ENCODE measurements at places on chromosomes 7 and 10.

DNA sequence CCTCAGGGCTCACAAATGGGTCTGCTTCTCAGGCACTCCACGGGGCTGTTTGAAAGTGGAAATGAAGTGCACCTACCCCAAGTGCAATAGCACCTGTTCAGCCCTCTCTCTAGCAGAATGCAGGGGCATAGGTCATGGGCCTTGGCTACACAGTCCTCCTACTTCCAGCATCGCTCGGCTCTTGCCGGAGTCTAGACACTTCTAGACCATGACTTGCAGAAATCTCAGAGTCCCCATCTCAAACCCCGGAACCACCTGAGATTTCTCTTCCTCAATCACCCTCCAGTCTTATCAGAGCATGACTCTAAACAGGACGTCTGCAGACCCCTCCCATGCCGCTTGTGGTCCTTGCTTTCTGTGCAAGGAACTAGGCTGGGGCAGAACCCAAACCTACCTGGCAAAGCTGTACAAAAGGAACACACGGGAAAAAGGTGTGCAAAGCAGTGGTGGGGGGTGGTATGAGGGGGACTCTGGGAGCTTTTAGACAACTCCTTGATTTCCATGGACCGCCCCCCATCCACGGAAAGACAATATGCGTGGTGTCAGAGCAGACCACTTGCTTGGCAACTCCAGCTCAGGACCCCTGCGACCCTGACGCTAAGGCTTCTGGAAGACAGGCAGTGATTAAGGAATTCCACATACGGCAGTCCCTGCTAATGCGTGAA, 13.8 kb downstream of the TMEM273 start:
- no peak for DNase-seq

- no peak for DNase-seq
Observed at GRCh38 chr10:113496111-113497109, 56.4 kb upstream of the HABP2 start.

DNA sequence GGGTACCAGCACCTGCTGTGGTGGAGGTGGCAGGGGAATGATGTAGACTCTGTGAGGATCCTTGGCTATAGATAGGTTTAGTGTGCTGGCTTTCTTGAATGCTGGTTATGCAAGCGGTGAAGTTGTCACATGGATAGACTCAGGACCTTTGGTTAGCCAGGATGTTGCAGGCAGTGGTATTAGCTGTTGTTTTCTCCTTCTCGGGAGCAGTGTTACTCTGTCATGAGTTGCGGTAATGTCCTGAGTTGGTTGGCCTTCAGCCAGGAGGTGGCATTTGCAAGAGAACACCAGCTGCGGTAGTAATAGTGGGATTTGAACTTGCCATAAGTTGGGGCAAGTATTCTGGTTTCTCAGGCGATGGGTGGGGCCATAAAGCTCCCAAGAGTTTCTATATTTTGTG, 10.8 kb downstream of the AGK start:
- DNase-seq = no peak

DNA sequence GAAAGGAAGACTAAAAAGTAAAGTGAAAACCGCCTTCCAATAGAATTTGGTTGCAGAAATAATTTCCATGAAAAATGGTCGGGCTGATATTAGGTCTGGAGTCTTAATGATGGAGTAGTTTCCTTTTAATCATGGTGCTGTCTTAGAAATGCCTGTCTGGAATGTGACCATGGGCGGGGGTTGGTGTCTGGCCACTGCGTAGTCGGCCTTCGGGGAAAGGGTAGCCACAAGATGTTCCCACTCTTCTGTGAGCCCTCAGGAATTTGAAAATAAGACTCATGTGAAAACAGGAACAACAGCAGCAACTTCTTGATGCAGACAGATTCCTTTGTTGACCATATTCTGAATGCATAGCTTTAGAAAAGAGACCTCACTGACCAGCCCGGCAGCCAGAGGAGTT, 176.8 kb downstream of the KIAA1217 start:
- DNase-seq = no peak

DNA sequence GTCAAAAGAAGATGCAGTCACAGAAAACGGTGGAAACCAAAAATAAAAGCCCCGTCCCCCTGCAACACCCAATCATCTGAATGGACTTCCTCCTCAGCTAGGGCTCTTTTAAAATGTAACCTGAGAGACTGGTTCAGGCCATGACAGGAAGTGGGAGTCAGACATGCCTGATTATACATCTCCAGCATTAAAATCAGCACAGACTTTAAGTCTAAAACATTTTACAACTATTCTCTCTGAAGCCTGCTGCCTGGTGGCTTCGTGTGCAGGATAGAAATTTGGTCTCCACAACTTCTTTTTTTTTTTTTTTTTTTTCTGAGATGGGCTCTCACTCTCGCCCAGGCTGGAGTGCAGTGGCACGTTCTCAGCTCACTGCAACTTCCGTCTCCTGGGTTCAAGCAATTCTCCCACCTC, 30.3 kb downstream of the HACD1 start:
- DNase-seq = no peak

- DNase-seq = peak; percentile 40
Observed at GRCh38 chr7:129298268-129298893, 73.6 kb downstream of the AHCYL2 start.

DNA sequence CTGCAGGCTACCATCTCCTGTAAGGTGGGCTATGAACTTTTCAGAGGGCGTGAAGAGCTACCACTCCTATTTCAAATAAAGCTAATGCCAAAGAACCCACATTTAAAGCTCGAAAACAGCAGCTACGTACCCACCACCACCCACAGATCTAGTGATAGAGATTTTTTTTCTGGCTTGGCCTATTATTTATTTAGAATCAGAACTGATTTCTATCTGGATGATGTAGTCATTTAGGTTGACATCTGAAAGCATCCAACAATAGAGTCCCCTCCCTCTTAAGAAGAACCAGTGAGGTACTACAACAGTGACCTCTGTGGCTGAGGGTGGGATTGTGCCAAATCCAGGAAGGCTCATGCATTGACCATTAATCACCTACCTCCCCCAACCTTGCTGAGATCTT, 113.8 kb upstream of the ADO start:
- DNase-seq = no peak

DNA sequence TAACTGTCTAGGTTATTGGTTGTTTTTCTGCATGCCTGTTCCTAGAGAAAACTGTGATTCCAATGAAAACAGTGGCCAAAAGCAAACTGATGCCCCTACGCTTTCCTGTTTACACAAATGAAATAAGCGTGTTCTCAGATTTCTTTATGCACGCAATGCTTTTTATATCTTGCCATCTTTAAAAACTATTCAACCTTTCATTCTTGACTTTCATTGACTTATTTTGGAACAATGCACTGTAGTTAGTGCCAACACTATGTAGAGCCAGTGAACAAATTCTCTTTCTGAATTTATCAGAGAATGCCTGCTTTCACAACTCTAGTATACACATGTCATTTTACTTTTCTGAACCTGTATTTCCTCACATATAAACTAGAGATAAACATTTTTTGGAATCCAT, 86.6 kb downstream of the CABCOCO1 start:
- DNase-seq = no peak

GRCh38 chr10:27890971-27891370, 107.9 kb downstream of the ODAD2 start:
- DNase-seq = no peak

- DNase-seq = no peak
Observed at GRCh38 chr7:18995811-18996426, 121.5 kb downstream of the TWIST1 start.

GRCh38 chr7:158110034-158110590, 477.5 kb downstream of the PTPRN2 start:
- DNase-seq = no peak

GRCh38 chr10:110783509-110784107, 88.1 kb upstream of the PDCD4 start:
- peak; percentile 63 for DNase-seq

DNA sequence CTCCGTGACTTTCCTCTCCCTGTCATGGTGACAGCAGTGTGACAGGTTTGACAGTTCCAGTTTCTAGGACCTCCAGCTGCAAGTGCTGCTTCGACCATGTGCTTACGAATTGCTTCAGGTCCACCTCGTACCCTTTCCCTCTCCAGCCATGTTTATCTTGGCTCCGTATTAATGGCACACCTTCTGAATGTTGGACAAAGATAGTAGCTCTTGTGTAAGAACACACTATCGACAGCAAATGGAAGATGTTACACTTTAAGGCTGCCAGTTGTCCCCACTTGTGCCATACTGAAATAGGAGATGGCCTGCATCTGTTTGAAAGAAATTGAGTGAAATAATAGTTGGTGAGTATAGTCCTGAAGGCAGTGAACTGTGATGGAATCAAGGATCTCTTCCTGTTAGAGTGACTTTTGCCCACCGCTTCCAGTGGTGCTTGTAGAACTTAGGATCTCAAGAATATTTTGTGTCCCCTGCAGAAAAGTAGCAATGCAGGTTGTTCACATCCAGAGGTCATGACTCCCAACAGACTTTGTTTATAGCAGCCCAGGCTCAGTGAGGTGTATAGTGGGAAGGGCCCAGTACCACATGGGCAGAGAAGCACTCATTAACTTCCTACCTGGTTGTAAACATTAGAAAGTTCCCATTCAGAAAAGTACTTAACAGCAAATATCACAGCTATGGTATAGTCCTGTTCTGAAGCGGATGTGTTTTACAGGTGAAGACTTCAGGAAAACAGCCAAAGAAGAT, 629.7 kb upstream of the GALNT17 start:
- DNase-seq = no peak

- no peak for DNase-seq
Observed at GRCh38 chr7:1885465-1886226, 215.6 kb downstream of the ELFN1 start.

- no peak for DNase-seq
Observed at GRCh38 chr10:103784723-103785418, 70.5 kb downstream of the SH3PXD2A start.

GRCh38 chr10:113313048-113313602, 239.7 kb upstream of the HABP2 start:
- no peak for DNase-seq

GRCh38 chr7:112982441-112983063, 104.1 kb downstream of the GPR85 start:
- no peak for DNase-seq

GRCh38 chr10:21473135-21473534, 52.3 kb downstream of the SKIDA1 start:
- no peak for DNase-seq

DNA sequence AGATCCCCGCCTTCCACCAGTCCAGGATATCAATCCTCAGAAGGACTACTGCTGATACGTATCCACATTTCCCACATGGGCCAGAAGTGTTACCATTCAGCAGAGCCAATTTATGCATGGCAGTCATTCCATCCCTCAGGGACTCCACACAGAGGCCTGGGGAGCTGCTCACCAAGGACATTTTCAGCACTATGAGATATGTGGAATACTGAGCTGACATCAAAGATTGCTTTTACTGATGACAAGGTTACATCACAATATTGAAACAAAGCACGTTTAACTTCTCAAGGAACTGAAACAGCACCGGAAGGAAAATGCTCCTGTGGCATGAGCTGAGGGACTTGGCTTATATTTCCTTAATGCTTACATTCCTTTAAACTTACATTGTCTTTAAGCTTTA, 335.1 kb downstream of the BMPER start:
- DNase-seq = no peak

GRCh38 chr10:78375854-78376785, 342.5 kb downstream of the RPS24 start:
- DNase-seq = no peak

DNA sequence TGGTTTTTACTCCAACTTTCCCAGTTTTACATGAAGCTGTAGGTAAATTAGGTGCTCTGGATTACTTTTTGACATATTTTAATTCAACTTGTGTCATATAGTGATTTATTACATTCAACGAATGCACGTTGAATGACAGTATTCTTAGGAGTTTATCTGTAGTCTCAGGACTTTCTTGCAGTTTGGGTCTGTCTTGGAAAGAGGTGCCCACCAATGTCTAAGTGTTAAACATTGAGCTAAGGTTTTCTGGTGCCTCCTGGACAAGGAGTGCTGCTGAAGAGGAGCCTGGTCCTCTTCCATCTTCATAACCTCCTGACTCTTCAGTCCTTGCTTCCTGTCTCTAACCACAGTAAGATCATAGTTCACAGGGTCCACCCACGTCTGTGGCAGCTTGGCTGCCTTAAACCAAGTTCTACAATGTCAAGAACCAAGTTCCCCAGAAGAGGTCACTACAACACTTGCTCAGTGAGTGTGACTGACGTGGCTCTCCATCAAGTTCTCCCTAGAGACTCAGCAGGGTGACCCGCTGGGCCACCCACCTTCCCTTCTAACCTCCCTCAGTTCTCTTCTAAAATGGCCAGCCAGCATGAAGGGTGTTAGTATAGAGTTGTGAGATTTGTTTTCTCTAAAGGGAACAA, 6.1 kb downstream of the NPY start:
- peak; percentile 29 for DNase-seq

- DNase-seq = no peak
Observed at GRCh38 chr10:68172324-68172723, 59.6 kb downstream of the ATOH7 start.
